ENCODE measurements at places on chromosomes 3 and 15.

GRCh38 chr3:129199366-129199765 lies 15.7 kb upstream of the CNBP start:
- DNase-seq = peak; percentile 97

DNA sequence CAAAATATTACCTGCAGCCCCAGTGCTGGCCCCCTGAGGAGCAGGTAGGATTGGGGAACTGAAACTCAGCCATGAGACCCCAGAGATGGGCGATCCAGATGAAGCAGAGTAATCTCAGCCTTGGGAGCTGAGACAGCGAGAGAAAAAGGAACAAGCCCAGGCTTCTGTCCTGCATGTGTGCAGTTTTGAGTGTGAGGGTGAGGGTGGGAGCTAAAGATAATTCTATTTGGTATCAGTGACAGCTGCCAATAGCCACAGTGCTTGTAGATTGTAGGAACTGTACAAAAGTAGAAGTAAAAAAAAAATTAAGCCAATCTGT lies 5.9 kb downstream of the ATP8B4 start:
- no peak for DNase-seq

DNA sequence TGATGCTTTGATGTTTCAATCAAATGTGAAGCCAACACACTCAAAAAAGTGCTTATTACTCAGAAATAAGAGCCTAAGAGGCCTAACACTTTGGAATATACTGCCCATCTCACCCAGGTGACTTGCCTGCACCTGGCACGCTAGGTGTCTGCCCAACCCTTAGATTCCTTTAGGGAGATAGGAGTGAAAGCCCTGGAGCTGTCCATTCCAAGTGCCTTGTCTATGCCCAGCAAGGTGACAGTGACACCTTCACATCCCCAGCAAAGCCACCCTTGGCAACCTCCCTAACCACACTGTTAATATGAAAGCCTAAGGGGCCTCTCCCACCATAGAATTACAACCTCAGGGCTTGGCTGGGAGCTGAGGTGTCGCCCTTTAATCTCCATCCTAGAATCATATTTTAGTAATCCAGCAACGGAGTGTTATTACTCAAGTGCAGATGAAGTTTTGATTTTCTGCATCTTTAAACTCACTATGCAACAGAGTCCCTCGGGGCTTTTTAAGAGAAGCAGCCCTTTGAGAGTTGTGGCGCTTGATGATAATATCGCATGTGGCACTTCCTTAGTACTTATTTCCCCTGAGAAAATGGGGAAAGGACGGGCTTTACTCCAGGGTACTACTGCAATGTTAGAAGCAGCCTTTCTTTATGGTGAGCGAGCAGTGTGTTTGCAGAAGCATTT lies 24.8 kb downstream of the ATP10A start:
- no peak for DNase-seq

DNA sequence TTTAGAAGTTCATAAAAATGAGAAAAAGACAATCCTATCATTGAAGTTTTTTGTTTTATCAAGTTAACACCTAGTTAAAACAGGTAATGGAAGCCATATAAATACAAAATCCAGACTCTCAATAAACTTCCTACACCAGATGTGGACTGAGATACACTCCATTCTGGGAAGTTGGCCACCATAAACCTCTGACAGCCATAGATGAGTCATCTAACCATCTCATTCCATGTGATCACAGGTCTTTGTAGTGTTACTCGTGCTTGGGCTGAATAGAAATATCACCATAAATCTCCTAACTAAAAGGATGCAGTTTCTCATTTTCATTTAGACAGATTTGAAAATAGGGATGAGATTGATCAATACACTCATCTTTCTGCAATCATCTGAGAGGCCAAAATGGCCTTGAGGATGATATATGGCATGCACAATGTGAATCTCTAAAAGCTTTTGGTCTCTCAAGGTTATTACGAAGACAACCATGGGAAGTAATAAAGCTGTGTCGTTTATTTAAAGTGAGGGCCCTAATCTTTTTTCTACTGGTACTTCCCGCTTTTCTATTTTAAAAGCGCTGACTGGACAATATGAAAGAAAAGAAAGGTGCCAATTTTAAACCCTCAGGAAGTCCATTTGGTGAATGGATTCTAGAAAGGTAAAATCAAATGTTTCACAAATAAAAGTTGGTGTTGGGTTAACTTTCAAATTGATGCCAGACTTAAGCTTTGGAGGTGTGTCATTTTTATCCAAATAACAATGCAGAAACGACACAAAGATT lies 155.5 kb downstream of the POLR2M start:
- DNase-seq = no peak

- DNase-seq = no peak
Measured at GRCh38 chr3:18649666-18650363, 224.7 kb upstream of the SATB1 start.

GRCh38 chr15:75584121-75584520 lies 5.0 kb upstream of the PTPN9 start:
- DNase-seq = no peak

- DNase-seq = no peak
Measured at GRCh38 chr15:89003865-89004725, 84.2 kb upstream of the ABHD2 start.

DNA sequence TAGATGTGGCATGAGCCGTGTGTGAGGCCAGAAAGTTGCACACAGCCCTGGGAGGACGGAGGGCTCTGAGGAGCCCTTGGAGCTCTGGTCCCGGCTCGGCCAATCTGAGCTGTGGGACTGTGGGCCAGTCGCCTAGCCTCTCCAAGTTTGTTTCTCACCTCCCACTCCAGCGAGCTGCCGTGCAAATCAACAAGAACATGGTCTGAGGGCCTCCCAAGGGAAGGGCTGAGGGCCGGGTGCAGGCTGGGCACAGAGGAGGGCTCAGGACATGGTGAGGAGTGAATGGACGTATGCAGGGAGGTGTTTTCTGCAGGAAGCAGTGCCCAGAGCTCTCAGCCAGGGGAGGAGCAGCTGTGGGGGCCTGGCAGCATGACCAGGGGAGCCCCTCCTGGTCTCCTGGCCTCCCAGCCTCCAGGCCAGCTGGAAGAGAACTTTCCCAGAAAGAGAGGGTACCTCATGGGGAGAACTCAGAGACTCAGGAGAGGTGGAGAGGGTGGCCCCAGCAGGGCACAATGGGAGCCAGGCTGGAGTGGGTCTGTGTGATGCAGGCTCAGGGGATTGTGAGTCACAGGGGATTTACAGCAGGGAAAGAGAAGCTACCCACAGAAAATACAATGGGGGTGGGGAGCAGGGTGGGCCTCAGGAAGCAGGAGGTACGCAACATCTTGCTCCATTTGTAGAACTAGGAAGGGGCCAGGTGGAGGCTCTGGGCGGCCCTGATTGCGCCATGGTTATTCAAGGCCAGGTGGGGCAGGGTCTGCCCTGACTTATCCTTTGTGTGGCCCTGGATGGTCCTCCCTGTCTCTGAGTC lies 24.8 kb downstream of the PSTPIP1 start:
- DNase-seq = no peak

GRCh38 chr15:73957785-73958184 lies 31.5 kb downstream of the LOXL1 start:
- no peak for DNase-seq

DNA sequence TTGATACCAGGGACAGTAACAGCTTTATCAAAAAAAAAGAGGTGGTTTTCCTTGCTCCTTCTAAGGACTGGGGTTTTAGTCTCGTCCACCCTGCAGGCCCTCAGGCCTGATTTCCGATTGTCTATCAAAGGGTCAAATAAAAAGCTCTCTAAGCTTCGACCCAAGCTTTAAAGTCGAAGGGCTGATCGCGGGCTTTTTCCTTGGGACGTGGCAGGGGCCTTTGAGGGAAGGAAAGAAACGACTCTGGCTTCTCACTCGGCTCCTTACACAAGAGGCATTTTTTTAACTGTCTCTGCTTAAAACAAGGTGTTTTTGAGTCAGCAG lies 354 bp upstream of the KLHL24 start:
- DNase-seq = no peak

DNA sequence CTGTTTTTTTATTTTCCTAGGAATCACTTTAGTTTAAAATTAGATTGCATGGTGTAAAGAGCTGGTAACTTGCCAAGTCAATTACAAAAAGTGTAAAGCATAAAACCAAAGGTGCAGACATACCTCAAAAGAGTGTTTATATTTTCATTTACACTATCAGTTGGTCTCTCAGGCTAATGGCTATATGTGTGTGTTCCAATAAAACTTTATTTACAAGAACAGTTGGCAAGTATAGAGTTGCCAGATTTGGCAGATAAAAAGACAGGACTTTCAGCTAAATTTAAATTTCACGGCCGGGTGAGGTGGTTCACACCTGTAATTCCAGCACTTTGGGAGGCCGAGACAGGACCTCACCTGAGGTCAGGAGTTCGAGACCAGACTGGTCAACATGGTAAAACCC lies 41.1 kb downstream of the HOMER2 start:
- no peak for DNase-seq
